ENCODE measurements at places on chromosomes 12 and 14.

GRCh38 chr14:22555384-22556011, 33.5 kb downstream of the DAD1 start:
- DNase-seq, result no peak

DNA sequence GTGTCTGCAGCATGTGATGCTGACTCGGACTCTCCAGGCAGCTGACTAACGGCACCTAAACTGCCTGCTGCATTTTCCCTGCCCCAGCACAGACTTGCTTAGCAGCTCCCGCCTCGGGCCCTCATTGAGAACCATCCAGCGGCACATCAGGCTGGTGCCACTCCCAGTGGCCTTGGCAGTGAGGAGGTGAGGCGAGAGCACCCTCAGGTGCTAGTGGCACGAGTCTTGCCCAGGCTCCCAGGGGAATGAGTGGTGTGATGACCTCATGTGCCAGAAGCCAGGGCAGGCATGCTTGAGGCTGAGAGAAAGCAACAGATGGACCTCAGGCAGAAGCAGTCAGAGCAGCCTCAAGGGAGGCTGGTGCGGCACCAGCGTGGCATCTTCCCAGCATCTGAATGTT, 60.2 kb downstream of the PRKCH start:
- no peak for DNase-seq

DNA sequence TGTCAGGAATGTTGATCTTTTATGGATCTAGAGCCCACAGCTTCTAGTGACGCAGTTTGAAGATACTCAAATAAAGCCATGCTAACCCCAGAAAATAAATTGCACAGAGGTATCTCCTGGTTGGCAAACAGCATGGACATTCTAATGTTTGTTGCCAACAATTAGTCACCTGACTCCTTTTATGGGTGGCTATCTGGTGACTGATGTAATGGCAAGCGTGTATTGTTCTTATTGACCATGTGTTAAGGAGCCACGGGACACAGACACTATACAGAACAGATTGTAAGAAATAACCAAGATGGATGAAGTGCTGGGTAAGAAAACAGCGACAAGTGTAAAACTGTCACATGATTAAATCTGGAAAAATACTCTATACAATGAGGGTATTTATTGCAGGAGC, 401.3 kb upstream of the PDE3A start:
- DNase-seq, result no peak

DNA sequence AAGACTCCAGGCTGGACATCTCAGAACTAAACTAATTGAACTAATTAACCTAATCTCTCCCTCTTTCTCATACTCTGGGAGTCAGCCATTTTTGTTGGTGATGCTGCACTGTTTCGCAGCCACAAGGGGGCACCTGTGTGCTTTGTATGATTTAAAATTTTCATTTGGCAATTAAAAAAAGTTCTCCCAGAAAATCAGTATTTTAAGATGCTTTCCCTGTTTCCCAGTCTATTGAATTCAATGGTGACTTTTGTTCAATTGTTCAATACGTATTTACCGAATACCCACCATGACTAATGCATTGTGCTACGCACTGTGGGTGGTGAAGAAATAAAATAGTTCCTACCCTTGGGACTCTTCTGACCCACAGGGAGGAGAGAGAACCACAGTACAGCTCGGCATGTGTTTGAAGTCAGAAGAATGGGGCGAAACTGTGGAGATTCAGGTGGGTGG, 63.7 kb downstream of the ZNF664 start:
- DNase-seq, result no peak

- no peak for DNase-seq
Observed at GRCh38 chr12:14390870-14391530, 25.5 kb downstream of the ATF7IP start.

GRCh38 chr12:1544996-1545700, 49.2 kb downstream of the FBXL14 start:
- DNase-seq, result no peak

DNA sequence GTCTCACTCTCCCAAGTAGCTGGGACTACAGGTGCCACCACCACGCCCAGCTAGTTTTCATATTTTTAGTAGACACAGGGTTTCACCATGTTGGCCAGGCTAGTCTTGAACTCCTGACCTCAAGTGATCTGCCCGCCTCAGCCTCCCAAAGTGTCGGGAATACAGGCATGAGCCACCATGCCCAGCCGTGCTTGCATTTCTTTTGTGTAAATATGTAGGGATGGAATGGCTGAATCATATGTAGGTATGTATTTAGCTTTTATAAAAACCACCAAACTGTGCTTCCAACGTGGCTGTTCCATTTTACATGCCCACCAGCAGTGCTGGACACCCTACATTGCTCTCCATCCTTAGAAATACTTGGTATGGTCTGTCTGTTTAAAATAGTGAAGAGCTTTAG, 32.8 kb upstream of the CLMN start:
- DNase-seq, result no peak

- DNase-seq, result no peak
Observed at GRCh38 chr12:113220593-113221180, 577 bp upstream of the TPCN1 start.

DNA sequence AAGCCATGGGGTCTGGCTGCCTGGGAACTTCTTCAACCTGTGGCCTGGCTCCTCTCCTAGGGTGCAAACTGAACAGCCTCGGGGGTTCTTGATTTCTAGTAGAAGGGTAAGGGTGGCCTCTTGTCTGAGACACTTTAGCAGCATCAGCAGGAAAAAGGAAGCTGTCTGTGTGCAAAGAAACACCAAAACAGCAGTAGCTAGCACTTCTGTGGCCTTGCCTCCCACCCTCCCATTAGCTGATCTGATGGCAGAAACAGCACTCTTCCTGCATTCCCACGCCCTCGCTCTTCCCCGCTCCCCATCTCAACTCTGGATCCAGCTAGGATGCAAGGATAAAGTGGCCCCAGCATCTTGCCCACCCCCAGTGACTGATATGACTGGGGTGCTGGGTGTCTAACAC, 20.7 kb downstream of the SLC7A8 start:
- DNase-seq, result no peak

- DNase-seq, result no peak
Observed at GRCh38 chr12:75837700-75838099, 193.9 kb downstream of the PHLDA1 start.

GRCh38 chr12:82817368-82817767, 130.7 kb downstream of the TMTC2 start:
- DNase-seq, result no peak

DNA sequence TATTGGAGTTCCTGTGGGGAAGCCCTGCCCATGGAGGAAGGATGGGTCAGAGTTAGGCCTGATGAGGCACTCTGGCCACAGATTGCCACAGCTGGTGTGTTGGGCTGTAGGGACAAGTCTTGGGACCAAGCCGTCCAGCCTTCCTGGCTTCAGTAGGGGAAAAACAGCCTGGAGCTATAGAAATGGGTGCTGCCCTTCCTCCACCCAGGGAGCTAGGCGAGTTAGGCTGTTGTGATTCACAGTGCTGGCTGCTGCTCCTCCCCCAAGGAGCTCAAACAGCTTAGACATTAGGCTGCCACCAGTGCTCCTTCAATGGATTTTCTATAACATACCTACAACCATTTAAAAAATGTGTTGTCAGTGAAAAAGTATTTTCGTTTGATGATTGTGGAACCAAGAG, 274.3 kb downstream of the RPL10L start:
- no peak for DNase-seq

- DNase-seq, result no peak
Observed at GRCh38 chr12:128551266-128551665, 272.5 kb downstream of the SLC15A4 start.

DNA sequence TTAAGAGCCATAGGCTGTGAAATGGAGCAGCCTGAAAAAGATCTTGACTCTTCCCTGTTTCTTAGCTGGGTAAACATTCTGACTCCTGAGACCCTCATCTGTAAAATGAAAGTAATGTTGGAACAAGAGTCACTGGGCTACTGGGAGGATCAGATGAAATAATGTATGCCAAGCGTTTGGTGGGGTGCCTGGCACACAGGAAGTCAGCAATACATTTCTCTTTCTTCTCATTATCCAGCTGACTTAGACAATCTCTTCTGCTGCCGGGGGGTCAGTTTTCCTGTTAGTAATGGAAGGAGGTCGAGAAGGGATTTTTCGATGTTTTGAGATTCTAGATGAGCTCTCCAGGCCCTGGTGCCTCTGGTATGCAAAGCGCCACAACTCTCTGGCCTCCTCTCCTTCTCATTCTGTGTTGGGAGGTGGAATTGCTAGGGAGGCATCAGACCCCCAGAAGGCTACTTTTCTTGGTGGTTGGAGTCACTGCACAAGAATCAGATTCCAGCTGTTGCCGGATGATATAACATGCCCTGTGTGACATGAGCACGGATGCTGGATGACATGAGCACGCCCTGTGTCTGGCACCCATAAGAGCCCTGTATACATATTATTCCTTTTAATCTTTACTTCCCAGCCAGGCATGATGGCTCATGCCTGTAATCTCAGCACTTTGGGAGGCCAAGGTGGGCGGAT, 4.3 kb downstream of the OASL start:
- DNase-seq, result no peak

DNA sequence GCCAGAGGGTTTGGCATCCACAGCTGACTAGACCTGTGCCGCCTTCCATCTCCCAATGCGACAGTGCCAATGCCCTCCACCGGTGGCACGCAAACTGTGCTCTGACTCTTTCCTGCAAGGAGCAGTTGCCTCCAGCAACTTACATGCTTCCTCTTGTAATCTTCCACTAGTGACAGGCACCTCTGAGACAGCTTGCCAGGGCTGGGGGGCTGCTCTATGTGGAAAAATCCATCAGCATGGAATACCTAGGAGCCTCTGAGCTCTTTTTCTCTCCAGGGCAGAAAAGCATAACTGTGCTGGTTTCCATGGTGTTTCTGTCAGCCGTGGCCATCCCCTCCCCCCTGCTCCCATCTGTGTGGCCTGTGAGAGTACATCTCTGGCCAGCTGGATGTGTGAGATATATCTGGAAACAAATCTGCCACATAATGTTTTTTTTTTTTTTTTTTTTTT, 110.6 kb downstream of the MYRFL start:
- DNase-seq, result no peak

GRCh38 chr12:14403711-14404196, 38.3 kb downstream of the ATF7IP start:
- DNase-seq, result no peak

- no peak for DNase-seq
Observed at GRCh38 chr14:75144944-75145343, 18.1 kb upstream of the NEK9 start.

DNA sequence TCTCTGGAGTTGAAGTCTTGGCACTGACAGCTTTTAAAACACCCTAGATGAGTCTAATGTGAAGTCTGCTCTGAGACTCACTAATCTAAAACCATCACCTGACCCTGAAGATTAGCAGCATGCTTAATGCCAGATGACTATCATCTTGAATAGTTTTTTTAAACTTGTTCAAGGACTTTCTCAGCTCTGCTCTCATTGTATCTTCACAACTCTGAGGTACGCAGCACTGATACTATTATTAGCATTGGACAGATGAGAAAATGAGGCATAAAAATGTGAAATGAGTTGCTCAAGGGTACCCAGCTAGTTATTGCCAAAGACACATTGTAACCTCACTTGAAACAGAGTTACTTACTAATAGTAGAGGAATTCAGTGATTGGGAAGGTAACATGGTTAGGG, 4.8 kb downstream of the SLC38A1 start:
- no peak for DNase-seq

GRCh38 chr14:51209457-51209856, 30.6 kb upstream of the TMX1 start:
- DNase-seq, result no peak

- no peak for DNase-seq
Observed at GRCh38 chr12:19489168-19489567, 49.9 kb downstream of the AEBP2 start.
